ENCODE measurements at places on chromosomes 3 and 15.

- no peak for DNase-seq
These were observed 522.2 kb downstream of the FHIT start for GRCh38 chr3:60729056-60729455.

- DNase-seq = no peak
These were observed 35.6 kb upstream of the CD96 start for GRCh38 chr3:111506435-111506834.

GRCh38 chr3:14398797-14399106, 3.7 kb upstream of the SLC6A6 start:
- DNase-seq = no peak

GRCh38 chr15:101187820-101188636, 63.8 kb downstream of the CHSY1 start:
- no peak for DNase-seq

- no peak for DNase-seq
These were observed 9.1 kb downstream of the KCNMB2 start for GRCh38 chr3:178545337-178545736.

GRCh38 chr3:61522060-61522459, 39.3 kb upstream of the PTPRG start:
- DNase-seq = no peak

DNA sequence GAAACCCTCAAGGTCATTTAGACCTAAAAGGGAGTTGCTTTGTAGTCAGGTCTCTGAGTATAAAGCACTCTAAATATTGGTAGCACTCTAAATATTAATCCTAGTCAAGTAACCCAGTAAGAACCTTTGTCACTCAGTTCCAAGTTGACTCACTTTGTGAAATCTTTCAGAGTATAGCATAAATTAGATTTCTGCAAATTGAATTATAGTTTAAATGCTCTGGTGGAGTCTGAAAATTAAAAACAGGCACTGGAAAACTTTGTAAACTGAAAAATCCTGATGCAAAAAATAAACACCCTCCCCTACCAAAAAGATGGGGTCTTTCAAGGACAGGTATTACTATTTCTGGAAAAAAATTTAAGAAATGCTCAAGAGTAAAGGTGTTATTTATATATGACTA, 196.3 kb upstream of the FEZF2 start:
- DNase-seq = no peak

GRCh38 chr3:31573036-31573779, 40.5 kb downstream of the STT3B start:
- DNase-seq = no peak

DNA sequence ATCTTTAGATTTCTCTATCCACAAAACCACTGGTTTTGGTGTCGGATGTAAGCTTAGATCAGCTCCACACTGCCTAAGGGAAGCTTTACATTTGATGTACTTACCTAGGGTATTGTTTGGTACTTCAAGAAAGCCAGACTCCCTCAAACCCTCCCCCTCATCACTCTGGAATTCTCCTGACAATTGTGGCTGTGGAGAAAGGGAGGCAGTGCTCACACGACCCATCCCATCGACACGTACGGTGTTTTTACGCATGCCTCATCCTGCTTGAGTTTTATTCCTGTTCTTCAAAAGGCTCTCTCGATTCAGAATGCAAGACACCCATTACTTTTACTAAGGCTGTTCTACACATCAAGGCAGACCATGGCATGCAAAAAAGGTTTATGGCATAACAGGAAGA, 67.3 kb upstream of the ONECUT1 start:
- DNase-seq = no peak

Measured in activated CD4-positive, alpha-beta T cell treated with anti-CD3 and anti-CD28 coated beads, Interleukin-2, amount 50 U/mL, for 24 hours (primary cell).